ENCODE measurements at places on chromosomes 2 and 18. TPM values are rescaled to one million over a fixed set of nuclear protein-coding genes. Genes with fewer than 3 reads are reported as not detected.

DNA sequence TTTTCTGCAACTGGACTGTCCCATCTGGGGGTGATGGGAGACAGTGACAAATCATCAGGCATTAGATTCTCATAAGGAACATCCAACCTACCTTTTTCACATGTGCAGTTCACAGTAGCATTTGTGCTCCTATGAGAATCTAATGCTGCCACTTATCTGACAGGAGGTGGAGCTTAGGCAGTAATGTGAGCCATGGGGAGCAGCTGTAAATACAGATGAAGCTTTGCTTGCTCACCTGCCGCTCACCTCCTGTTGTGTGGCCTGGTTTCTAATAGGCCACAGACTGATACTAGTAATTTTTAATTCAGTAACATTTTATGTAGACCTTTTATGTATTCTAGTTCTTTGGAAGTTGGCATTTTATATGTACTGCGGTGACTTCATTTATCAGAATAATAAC is 180.1 kb upstream of the SPOPL start:
- no peak for DNase-seq
- H3K27ac ChIP-seq: no peak overlapping the region
- no peaks in the 10 kb centered on the region for H3K36me3 ChIP-seq
- H3K27me3 ChIP-seq: no peaks in the 10 kb centered on the region
- H3K4me1 ChIP-seq: no peaks in the 10 kb centered on the region

DNA sequence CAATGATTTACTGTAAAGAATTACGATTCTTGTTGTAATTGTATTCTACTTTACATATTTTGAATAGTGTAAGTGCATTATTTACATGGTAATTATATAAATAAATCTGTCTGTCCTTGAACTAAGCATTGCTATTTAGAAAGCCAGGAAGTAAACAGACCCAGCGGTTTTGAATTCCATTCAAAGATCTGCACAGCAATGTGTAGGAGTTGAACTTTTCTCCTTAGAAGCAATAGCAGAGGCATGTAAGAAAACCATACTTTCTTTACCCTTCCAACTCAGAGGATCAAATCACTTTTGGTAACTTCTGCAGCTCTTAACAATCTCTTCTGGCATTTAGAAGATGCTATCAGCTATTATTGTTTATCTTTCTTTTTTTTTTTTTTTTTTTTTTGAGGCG is 109.2 kb upstream of the VRK2 start:
- H3K4me3 ChIP-seq: no peak overlapping the region
- H3K27me3 ChIP-seq: no peaks in the 10 kb centered on the region
- DNase-seq: no peak
- H3K27ac ChIP-seq: no peak overlapping the region
- H3K36me3 ChIP-seq: no peaks in the 10 kb centered on the region
- no peaks in the 10 kb centered on the region for H3K4me1 ChIP-seq

DNA sequence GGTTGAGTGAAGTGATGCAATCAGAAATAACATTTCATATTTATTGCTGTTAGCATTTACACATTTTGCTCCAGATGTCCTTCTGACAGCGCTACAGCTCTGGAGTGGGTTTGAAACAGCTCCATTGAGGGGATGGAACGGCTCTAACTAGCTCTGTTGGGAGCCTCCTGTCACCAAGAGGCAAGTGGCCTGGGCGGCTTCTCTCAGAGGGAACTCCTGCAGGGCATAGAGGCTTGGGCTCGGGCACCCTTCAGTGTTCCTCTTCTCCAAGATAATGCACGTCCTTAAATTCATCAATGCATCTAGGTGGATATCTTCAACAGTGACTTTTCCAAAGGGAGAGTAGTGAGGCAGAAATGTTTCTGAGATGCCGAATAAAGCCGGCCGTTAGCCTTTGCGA is 122.5 kb downstream of the CNTNAP5 start:
- H3K27ac ChIP-seq: no peak overlapping the region
- H3K4me1 ChIP-seq: no peaks in the 10 kb centered on the region
- H3K4me3 ChIP-seq: no peak overlapping the region
- H3K27me3 ChIP-seq: no peaks in the 10 kb centered on the region
- no peaks in the 10 kb centered on the region for H3K36me3 ChIP-seq

DNA sequence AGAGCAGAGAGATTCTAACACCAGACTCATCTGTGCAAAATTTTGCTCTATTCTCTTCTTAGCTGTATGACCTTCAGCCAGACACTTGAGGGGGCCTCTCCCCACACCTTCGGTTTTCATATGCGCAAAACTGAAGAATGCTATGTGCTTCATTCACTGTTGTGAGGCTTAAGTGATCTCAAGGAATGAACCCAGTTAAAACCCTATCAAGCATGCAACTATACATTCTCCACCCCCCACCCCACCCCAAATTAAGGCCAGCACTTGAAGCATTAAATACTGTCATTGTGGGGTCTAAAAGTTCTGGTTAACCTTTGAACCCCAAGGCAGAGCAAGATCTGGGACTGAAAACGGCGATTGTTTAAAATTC is 10.0 kb downstream of the PCARE start:
- no peaks in the 10 kb centered on the region for H3K36me3 ChIP-seq
- H3K27me3 ChIP-seq: no peaks in the 10 kb centered on the region
- H3K4me1 ChIP-seq: peaks cover 27% of the 10 kb centered on the region
- no peak overlapping the region for H3K27ac ChIP-seq

- no peaks in the 10 kb centered on the region for H3K4me1 ChIP-seq
- H3K27ac ChIP-seq: no peak overlapping the region
- DNase-seq: no peak
- no peaks in the 10 kb centered on the region for H3K27me3 ChIP-seq
- no peak overlapping the region for H3K4me3 ChIP-seq
- H3K36me3 ChIP-seq: no peaks in the 10 kb centered on the region
Observed at GRCh38 chr2:146741260-146741659, 1103.6 kb upstream of the ACVR2A start.

DNA sequence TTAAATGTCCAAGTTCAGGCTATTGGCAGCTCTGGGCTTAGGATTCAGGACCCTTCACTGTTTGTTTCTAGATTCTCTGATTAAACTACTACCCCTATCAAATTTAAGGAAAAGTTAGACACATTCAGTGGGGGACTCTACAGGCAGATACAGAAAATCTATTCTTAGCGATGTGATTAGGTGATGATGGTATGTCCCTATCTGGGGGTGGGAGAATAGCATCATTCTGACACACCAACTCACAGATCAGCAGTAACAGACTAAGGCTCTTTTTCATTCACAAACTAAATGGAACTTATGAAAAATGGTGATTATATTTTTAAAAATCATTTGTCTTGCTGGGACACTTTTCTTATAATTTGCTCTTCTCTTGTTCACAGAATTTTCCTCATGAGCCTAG is 232.9 kb upstream of the CDH2 start:
- H3K27me3 ChIP-seq: no peaks in the 10 kb centered on the region
- DNase-seq: no peak
- H3K4me1 ChIP-seq: no peaks in the 10 kb centered on the region
- no peak overlapping the region for H3K4me3 ChIP-seq

DNA sequence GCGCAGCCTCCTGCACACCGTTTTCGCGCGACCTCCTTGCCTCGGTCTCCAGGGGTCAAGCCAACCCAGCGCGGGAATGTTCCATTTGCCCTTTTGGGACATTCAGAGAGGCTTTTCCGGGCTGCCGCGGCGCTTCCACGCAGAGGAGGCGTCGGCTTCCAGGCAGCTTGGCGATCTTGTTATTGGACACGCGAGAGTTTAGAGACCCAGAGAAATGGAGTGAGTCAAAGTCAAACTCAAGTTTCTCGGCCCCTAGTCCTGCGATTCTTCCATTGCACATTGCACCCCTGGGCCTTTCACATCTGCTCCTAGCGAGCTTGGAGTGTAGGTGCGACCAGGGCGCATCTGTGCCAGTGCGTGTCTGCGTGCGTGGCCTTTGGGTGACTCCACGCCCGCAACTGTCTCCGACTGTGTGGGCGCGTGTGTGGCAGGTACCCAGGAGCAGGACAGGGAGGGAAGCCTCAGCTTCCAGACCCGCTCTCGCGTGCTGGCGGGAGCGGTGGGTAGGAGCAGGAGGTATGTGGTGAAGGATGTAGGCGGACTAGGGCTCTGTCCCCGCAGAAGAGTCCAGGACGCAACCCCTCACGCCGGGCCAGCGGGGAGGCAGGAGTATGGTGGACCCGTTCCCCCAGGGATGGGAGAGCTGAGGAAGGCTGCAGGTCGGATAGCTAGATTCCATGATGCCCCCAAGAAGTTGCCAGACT is 13.5 kb downstream of the SIX3 start:
- no peak for DNase-seq
- H3K27me3 ChIP-seq: peaks cover 41% of the 10 kb centered on the region
- peak overlapping the region; percentile 43 for H3K4me3 ChIP-seq
- peaks cover 11% of the 10 kb centered on the region for H3K4me1 ChIP-seq
- H3K36me3 ChIP-seq: no peaks in the 10 kb centered on the region
- H3K27ac ChIP-seq: no peak overlapping the region

DNA sequence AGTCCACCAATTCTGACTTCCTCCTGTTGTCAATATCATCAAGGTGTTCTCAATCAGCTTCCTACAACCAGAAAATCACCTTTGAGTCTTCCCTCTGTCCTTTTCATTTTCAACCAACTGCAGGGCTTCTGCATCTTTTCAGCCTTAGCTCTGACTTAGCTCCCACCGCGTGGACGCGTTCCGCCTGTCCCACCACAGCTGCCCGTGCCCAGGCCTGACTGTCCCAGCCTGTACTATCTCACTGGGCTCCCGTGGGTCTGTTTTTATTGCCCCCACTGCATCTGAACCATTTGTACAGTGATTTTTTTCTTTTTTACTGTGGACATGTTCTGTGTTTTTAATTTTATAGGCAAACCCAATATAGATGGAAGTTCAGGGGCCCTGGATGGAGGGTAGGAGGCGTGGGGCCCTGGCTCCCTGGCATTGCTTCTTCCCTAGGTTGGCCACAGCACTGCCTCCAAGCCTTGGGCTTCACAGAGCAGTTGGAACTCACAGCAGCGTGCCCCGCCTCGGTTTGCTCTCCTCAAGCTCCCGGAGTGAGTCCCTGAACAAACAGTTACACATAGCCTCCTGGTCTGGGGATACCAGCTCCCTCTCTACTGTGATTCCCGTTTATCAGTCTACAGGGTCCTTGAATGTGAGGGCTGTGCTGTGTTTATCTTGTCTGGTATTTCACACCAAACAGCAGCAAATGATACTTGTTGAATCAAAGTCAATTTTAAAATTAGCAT is 280.6 kb upstream of the PXDN start:
- DNase-seq: no peak
- no peak overlapping the region for H3K4me3 ChIP-seq
- H3K27me3 ChIP-seq: no peaks in the 10 kb centered on the region
- no peak overlapping the region for H3K27ac ChIP-seq

GRCh38 chr2:18991177-18992168 is 366.9 kb downstream of the OSR1 start:
- DNase-seq: no peak
- no peaks in the 10 kb centered on the region for H3K36me3 ChIP-seq
- H3K27me3 ChIP-seq: no peaks in the 10 kb centered on the region

SMYD1 gene
- 114 TPM for total RNA-seq

C1D gene
- total RNA-seq: 29.7 TPM

All from gastrocnemius medialis (tissue), 4 donors.